ENCODE measurements at places on chromosomes 7 and 10.

GRCh38 chr7:1705856-1706255 lies 35.8 kb downstream of the ELFN1 start:
- no peak for DNase-seq

DNA sequence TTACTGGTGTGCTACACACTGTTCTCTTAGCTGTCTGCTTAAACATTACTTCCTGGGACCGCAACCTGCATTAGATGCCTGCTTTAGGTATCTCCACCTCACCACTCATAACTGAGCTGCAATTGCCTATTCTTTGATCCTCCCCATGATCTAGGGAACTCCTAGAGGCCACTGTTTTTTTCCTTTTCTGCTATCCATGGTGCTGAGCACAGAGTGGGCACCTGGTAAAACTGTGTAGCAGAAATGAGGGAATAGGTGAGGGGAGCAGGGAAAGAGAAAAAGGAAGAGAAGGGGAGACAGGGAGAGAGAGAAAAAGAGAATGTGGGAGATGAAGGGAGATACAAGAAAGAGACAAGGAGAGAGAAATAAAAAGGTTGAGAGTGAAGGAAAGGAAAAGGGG lies 434.9 kb downstream of the ADRA2A start:
- no peak for DNase-seq

DNA sequence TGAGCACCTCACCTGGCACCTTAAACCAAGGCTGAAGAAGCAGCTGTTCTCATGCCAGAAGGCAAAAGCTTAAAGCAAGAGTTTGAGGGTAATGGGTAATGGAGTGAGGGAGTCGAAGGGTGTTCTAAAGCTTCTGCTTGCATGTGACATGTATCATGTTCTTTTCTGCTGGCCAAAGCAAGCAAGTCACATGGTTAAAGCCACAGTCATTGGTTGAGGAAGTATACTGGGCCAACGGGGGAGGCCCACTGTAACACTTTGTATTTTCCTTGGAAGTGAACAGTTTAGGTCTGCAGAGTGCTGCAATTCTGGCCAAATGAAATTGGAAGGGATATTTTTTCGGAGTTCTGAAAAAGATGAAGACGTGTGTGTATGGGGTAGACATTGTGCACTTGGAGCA lies 75.7 kb downstream of the REEP3 start:
- DNase-seq: no peak

DNA sequence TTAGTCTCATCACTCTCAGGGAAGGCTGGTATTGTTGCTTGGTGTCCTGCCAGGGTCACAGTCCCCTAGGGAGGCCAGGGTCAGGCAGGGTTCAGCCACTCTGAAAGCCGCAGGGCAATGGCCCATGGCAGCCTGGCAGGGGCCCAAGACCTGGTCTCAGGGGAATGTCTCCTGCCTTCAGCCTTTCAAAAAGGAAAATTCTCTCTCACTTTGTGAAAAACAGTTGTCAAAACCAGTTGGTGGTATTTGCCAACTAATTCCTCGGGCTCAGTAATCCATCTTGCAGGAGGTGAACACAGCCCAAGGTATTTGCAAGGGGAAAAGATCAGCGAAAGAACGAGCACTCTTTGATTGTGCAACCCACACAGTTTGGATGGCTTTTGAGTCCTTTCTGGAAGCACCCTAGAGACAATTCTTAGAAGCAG lies 101.5 kb downstream of the JCAD start:
- DNase-seq: peak; percentile 90

GRCh38 chr7:20283385-20283784 lies 47.3 kb upstream of the ITGB8 start:
- DNase-seq: no peak

- DNase-seq: no peak
These were observed 21.6 kb upstream of the PPA1 start for GRCh38 chr10:70254778-70255328.

DNA sequence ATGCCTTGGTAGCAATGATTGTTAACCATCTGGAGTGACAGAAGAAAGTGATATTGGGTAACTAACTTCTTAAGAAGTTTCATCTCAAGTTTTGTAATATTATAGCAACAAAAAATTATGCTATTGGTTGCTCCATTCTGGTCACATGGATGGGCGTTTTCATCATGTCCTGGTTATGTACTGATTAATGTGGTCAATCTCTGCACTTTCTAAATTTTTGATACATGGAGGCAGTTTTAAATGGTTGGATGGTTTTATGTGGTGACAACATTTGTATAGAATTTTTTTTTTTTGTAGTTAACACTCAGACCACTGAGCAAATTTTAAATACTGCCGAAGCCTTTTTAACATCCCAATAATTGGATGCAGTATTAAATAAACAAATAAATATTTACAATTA lies 55.2 kb upstream of the CCAR1 start:
- DNase-seq: peak; percentile 66

GRCh38 chr7:2211259-2211880 lies 21.4 kb downstream of the MAD1L1 start:
- no peak for DNase-seq

DNA sequence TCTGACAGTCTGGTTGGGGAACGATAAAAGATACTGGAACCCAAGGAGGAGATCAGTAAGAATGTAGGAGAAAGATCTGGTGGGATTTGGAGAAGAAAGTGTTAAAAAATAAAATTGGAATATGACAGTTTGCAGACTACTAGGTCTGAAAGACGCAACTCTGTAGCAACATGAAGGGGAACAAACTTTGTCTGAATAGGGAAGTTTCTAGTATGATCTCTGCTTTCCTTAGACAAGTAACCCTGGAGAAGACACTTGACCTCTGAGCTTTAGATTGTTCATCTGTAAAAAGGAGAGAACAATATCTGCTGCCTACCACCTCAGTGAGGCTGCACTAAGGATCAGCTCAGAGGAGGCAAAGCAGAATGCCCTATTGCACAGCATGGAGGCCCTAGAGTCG lies 3.0 kb upstream of the PRSS1 start:
- DNase-seq: no peak

DNA sequence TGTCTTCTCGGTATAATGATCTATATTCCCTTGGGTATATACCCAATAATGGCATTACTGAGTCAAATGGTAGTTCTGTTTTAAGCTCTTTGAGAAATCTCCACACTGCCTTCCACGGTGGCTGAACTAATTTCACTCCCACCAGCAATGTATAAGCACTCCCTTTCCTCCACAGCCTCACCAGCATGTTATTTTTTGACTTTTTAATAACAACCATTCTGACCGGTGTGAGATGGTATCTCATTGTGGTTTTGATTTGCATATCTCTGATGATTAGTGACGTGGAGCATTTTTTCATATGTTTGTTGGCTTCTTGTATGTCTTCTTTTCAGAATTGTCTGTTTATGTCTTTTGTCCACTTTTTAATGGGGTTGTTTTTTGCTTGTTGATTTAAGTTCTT lies 33.6 kb downstream of the KIAA1217 start:
- DNase-seq: no peak

Measured in fibroblast of the aortic adventitia (primary cell).